ENCODE measurements at places on chromosomes 2 and 18. TPM values are rescaled to one million over a fixed set of nuclear protein-coding genes. Genes with fewer than 3 reads are reported as not detected.

DNA sequence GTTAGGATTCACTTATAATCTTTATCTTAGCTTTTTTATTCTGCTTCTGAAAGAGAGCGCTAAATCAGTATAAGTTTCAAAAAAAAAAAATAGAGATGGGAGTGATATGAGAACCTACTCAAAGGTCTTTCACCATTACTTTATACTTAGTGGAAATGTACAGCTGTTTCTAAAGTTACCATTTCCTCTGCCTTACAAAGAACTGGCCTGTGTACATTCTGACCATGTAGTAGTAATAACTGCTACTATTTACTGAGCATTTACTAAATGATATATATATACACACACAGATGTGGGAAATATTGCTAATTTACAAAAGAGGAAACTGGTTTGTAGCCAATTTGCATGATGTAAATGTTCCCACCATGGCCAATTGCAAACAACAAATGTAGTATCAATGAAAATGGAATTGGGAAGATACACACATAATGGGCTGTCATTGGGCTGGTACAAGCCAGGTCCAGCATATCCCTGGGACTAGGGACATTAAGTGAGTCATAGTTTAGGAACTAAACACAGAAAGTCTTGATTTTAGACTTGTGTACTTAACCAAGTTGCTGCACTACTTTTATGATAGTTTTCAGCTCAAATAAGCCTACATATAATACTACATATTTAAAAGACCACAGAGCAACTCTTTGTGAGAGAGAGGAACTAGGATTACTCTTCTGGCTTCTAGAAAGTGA is 67.1 kb downstream of the DYNC1I2 start:
- no peak for DNase-seq

DNA sequence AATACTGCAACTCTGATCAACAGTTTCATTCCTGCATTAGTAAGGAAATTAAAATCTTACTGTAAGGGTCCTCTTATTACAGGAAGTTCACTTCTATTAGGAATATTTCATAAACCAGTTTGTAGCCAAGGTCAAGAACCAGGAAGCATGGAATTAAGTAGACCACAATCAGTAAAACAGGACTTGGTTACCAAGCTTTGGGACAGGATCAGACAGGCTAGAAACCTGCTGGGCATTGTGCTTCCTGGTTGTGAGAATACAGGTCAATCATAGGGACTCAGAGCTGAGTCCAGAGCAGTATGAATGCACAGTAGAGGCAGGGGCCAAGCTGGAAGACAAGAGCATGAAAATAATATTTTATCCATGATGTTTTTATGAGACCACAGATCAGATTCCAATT is 248.0 kb downstream of the IKZF2 start:
- DNase-seq = no peak

DNA sequence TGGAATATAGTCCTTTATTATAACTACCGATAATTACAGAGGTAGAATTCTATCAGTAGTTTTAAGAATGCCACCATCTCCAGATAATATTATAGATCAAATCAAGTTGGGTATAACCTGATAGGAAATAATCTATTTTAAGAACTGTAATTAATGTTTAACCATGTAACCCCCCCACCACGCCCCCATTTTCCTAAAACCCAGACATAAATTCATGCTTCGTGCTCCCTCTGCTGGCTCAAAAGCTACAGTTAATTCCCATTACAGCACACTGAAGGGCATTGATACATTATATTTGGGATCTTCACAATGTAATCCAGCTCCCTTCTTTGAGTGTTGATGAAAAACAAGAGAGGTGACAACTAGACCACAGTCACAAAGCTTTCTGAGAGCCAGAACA is 228.0 kb upstream of the SMAD7 start:
- no peak for DNase-seq

GRCh38 chr2:214575465-214575864 is 164.6 kb downstream of the VWC2L start:
- DNase-seq = no peak

GRCh38 chr18:433960-434359 is 66.5 kb downstream of the COLEC12 start:
- DNase-seq = no peak

- no peak for DNase-seq
Measured at GRCh38 chr2:48026865-48027264, 120.6 kb upstream of the FBXO11 start.

DNA sequence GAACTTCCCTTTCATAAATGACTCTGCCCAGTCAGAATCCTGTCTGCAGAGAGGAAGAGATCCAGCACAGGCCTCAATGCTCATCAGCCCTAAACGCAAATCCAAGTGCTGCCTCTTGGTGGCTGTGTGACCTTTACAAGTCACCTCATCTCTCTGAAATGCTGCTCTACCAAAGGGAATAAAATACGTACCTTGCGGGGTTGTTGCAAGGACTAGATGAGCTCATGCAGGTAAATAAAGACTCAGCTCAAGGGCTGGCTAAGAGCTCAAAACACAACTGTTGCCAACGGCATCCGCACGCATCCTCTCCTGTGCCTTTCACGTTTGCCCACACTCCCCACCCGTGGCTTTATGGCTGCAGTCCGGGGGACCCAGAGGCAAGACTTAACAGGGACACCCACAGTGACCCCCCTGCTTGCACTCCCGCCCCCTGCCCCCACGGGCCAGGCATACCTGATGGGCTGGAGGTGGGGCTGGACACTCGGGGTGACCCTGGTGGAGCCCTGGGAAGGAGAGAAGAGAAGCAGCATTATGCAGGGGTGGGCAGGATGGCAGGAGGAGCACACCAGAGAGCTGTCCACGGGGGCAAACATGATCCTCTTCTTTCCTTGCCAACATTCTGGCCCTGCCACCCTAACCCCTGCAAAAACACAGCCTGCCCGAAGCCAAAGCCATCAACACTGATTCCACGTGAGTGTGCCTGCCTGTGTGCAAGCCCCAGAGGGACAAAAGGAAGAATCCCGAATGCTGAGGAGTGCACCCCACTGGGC is 102.6 kb downstream of the TNS1 start:
- no peak for DNase-seq

- no peak for DNase-seq
Measured at GRCh38 chr2:88161446-88162244, 8.5 kb upstream of the THNSL2 start.

GRCh38 chr2:61478086-61478485 is 7.2 kb upstream of the USP34 start:
- DNase-seq = no peak

- no peak for DNase-seq
Measured at GRCh38 chr2:196513796-196514526, 125.6 kb upstream of the CCDC150 start.

DNA sequence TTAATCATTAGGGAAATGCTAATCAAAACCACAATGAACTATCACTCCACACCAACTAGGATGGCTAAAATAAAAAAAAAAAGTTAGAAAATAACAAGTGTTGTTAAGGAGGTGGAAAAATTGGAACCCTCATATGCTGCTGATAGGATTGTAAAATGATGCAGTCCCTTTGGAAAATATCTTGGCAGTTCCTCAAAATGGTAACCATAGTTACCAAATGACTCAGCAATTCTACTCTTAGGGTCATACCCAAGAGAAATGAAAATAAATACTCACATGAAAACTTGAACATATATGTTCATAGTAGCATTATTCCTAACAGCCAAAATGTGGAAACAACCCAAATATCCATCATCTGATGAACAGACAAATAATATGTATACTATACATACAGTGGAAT is 15.7 kb upstream of the ACVR2A start:
- DNase-seq = no peak

DNA sequence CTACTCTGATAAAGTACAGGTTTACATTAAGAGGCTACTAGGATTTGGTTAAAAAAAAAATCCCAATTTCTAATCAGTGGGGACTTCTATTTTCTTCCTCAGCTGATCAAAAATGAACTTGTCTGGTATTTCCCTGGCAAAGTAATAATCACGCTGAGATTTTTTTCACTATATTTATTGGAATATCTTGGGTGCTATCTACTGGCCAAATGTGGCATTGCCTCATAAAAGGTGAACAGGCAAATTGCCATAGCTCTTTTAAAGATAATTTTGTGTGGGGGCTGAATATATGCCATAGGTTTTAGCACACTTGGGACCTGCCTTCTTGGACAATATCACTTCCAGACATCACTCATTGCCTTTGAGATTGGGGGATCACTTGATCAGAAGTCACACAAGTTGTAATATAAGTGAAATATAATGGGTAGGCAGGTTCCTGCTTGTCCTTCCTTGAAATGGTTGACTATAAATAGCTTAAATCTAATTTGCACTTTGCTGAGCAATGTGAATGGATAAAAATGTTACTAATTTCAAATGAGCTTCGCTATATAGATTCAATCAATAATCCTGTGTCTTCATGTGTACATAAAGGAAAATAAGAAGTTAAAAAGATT is 7.0 kb upstream of the NXPH2 start:
- no peak for DNase-seq

DNA sequence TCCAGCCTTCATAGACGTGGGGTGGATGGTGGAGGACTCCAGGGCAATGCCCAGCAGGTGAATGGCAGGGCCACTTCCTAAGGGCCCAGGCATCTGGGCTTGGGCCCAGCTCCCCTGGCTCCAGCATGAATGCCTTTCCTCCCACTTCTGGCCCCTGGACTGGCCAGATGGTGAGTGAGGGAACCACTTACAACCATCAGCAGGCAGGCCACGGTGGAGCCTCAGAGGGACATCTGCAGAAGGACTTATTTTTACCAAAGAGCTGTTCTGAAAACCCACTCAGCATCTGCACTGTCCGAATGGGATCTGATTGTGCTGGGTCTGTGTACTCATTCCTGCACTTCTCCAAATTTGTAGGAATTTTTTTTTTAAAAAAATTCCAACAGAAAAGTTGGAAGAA is 69.6 kb downstream of the SNTG2 start:
- no peak for DNase-seq

GRCh38 chr2:145199042-145199441 is 679.1 kb upstream of the ZEB2 start:
- DNase-seq = no peak

DNA sequence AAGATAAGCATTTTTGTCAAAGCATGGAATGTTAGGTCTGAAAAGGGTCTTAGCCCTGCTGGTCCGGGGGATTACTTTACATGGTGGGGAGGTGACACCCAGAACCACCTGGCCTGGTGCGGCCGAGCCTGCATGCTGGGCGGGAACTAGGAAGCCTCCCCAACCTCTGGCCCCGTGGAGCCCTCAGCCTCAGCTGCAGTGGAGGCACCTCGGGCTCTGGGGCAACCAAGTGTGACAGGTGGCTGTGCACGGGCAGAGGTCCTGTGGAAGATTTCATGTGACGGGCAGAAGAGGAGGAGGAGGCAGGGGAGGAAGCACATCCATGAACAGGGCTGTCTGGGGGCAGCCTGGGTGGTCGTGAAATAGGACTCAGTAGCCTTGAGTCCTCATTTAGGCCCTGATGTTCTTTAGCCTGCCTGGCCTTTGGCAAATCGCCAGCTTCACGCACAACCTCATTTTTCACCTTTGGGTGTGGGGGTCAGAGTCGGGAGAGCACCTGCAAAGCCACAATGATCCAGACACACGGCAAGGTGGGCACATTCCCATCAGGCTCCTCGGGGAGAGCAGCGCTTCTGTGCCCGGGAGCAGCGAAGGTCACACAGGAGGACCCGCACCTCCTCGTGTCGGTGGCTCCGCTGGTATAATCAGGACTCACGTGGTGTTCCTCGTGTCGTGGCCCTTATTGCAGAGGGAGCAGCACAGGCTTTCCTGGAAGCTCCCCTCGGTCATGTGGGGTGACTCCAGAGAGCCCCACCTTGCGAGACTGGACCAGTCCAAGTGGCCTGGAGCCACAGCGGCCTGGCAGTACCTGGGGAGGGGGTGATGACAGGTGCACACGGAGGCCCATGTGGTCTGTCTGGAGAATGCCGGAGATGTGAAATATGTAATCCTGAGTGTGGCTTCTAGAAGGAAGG is 13.9 kb downstream of the CNDP2 start:
- no peak for DNase-seq

GRCh38 chr18:25434745-25435144 is 82.8 kb upstream of the ZNF521 start:
- DNase-seq = no peak

DNA sequence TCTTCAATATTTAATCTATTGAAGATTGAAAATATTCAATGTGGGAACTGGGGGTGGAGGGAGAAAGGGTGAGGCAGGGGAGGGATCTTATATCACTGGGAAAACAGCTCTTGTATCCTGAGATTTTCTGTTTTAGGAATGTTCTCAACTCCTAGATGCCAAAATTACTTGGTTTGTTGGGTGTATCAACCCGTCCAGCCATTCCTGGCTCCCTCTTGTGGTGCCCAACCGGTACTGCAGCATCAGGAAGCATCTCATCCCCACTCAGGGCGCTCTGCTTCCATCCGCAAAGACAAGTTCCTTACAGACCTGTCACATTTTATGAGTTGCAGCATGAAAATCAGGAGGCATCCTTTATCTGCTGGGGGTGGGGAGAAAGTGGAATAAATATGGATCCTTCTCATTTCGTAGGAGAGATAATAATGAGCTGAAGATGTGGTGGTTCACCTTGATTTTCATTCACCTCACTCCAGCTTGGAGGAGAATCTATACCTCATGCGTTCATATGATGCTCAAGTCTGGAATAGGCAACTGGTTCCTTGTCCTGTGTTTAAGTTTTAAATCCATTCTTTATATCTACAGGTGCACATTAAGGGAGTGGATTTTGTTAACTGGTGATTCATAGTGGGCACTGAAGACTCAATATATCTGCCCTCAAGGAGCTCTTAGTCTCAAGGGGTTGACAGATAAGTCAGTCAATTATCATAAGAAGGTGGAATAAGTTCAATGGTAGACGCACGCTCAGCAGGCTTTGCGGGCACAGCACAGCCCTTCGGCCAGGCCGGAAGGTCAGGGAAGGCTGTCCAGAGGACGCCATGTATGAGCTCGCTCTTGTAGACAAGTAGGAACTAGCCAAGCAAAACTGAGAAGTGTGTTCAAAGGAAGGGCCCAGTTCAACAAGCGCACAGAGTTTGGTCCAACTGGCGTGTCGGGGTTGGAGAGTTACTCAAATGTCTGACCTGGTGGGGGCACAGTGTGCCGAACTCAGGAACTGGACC is 127.3 kb downstream of the RNF144A start:
- no peak for DNase-seq

- no peak for DNase-seq
Measured at GRCh38 chr2:10325278-10326145, 22.8 kb downstream of the HPCAL1 start.

- no peak for DNase-seq
Measured at GRCh38 chr2:134431838-134432434, 178.1 kb downstream of the MGAT5 start.

GRCh38 chr2:4219571-4219970 is 516.2 kb downstream of the DCDC2C start:
- no peak for DNase-seq

GRCh38 chr2:203025592-203025991 is 10.9 kb downstream of the NBEAL1 start:
- no peak for DNase-seq

- no peak for DNase-seq
Measured at GRCh38 chr2:124704071-124704925, 679.2 kb downstream of the CNTNAP5 start.

Gene CD8B2
- 0.22 TPM for polyA plus RNA-seq

Gene PSD4
- 9.1 TPM for polyA plus RNA-seq

Gene PIK3C3
- polyA plus RNA-seq = 77.7 TPM

Gene FOXD4L1
- 0.48 TPM for polyA plus RNA-seq

Gene DSG1
- 0.08 TPM for polyA plus RNA-seq

Gene PIEZO2
- 21.3 TPM for polyA plus RNA-seq

Gene DAW1
- 0.95 TPM for polyA plus RNA-seq

Gene GPBAR1
- polyA plus RNA-seq = 3.0 TPM
